ENCODE measurements at places on chromosomes 7 and 10.

- DNase-seq = peak; percentile 83
Observed at GRCh38 chr7:50467817-50468610, 17.9 kb upstream of the FIGNL1 start.

- DNase-seq = no peak
Observed at GRCh38 chr10:106284802-106285587, 879.5 kb downstream of the SORCS1 start.

DNA sequence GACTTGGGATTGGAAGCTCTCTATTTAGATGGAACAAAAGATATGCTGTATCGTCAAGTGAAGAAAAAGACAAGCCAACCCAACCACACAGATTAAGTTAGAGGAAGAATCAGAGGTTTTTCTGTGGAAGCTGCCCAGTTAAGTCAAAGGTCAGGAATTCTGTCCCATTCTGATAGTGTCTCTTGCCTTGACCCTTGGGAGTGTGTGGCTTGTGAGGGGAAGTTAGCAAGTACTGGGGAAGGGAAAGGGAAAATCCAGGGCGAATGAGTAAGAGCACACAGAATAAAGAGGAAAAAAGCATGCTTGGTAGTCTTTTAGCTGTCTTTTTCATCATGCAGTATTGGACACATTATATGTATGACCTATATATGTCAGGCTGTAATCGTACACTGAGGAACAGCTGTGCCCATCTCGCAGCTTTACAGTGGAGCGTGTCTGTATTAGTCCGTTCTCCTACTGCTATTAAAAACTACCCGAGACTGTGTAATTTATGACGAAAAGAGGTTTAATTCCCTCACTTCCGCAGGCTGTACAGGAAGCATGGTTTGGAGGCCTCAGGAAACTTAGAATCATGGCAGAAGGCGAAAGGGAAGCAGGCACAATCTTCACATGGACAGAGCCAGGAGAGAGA lies 197.2 kb downstream of the GALNT17 start:
- no peak for DNase-seq

DNA sequence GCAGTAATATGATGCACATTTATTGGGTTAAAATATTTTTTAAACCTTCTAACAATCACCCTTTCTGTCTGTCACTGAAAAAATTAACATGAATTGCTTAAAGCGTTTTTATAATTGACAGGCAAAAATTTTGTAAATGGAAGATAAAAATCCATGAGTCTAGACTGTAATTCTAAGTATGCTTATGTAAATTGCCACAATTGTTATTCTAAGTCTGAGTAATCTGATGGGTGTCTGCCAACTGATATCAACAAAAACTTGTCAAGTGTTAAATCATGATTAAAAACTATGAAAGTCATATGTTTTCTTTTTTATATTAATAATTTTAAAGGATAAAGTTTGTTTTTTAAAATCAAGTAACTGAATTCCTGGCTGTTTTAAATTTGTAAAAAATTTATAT lies 208.2 kb downstream of the CDK14 start:
- DNase-seq = no peak

DNA sequence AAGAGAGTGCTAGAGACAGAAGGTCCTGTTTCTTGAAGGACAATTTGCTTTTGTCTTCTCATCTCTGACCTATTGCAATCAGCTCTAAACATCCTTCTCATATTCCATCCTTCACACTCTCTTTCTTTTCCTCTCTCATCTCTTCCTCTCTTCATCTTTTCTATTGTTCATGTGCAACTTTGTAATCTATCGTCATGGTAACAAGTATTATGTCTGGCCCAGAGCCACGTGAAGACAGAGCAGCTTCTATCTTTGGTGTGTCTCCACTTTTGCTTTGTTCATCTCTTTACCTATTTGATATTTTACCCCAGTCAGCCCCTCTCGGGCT lies 104.9 kb upstream of the ABCB5 start:
- no peak for DNase-seq

DNA sequence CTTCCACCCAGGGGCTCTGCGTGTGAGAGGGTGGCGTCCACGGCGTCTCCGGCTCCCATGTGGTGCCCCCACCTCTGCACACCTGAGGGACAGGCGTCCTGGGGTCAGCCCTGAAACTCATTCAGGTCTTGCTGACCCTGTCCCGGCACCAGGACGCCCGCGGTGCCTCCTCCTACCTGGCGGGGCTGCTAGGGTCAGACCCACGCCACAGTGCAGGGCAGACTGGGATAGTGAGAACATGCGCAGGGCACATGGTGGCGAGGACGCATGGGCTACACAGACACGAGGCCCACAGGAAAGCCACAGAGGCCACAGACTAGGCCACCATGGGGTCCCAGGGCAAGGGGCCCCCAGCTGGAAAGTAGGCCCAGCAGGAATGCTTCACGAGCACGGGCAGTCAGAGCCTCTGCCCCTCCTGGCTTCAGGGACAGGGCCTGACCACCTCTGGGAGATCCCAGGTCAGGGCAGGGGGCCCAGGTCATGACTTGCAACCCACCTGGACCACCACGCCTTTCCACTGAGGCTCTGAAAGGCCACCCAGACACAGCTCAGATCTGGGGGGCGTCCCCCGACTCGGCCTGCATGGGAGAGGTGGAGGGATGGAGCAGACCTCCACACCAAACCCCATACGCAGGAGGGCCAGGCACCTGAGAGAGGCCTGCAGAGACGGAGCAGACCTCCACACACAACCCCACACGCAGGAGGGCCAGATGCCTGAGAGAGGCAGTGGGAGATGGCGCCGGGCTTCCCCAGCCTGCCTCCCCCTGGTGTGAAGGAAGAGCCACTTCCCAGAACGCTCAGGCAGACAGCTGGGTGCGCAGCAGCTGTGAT lies 188.6 kb downstream of the ELFN1 start:
- no peak for DNase-seq

DNA sequence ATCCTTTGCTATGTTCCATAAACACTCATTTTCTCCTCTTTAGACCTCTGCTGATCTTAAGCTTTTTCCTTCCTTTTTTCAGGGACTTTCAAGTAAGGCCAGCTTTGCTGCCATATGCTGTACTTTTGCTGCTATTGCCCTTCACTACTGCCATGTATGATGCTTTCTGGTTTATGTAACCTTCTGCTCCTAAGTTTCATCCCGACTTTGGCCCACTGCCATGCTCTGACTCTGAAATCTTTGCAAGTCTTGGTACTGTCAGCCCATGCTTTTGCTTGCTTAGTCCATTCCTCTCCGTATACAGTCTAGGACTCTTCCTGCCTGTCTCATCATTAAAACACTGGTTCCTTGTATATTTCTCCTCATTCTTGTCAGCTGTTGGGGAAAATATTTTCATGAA lies 152.4 kb downstream of the RNF133 start:
- DNase-seq = no peak

DNA sequence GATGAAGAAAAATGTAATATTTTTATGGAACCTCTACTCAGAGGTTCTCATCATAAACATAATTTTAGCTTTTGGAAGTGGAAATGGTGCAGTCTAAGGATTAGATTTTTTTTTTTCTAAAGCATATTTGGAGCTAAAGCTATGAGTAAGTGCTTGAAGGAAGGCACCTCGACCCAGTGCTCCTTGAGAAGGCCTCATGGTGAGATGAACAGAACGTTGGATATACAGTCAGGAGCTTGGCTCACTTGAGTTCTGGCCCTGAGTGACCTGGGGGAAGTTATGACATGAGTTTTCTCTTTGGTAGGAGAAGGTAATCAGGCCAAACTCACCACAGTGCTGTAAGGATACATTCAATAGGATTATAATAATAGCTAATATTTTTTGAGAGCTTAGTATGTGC lies 163.3 kb downstream of the JCAD start:
- no peak for DNase-seq

GRCh38 chr10:3295582-3296151 lies 123.1 kb upstream of the PITRM1 start:
- no peak for DNase-seq

GRCh38 chr7:23471106-23471859 lies 992 bp upstream of the IGF2BP3 start:
- peak; percentile 98 for DNase-seq

GRCh38 chr7:55052741-55053427 lies 34.1 kb downstream of the EGFR start:
- no peak for DNase-seq

- no peak for DNase-seq
Observed at GRCh38 chr7:158997471-158997870, 141.1 kb downstream of the DYNC2I1 start.

DNA sequence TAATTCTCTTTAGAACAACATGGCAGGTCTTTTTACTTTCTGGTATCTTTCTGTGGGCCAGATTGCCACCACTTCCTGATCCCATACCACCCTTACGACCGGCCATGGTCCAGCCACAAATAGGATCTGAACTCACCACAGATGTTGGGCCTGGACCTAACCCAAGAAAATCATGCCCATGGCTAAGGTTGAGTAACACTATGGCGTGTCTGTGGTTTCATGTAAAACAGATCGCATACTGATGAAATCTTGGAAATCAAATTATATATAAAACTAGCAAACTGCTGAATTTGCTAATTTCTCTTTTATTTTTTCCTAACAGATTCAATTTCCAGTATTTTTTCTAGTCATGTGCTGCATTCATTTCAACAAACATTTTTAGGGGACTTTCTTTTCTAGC lies 77.2 kb downstream of the CH25H start:
- peak; percentile 60 for DNase-seq

GRCh38 chr10:98357194-98357822 lies 57.7 kb downstream of the PYROXD2 start:
- peak; percentile 68 for DNase-seq
